ENCODE measurements at places on chromosomes 1 and 21. TPM values are rescaled to one million over a fixed set of nuclear protein-coding genes. Genes with fewer than 3 reads are reported as not detected.

DNA sequence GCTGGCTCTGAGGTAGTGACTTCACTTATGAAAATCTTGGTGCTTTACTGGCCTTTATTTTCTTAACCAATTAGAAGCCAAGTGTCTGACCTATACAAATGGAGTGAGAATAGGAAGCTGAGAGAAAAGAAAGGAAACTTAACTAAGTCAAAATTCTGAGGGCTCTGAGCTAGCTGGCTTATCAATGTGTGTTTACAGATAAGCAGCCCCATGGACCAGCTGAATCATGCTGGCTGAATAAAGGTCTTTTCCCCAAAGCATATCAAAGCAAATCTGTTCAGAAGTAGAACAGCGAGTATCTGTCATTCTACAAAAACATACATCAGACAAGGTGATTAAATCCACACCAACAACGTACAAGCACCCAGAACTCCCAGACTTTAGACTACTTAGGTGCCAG, 117.2 kb downstream of the BRINP2 start:
- no peak for DNase-seq

DNA sequence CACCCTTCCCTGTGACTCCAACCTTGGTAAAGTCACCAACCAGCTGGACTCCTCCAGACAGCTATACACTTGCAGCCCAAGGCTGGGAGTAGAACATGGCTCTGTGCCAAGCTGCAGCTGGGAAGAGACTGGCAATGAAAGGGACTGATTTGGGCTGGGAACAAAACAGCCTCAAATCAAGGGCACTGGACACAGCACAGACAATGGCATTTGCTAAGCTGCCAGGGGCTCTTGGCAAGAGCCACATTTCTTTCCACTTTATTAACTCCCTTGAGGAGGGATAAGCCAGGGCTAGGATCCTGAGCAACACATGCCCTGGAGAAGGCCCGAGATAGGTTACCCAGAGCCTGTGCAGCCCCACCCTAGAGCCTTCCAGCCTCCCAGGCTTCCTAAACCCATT, 12.0 kb downstream of the SYT11 start:
- DNase-seq: peak; percentile 75

DNA sequence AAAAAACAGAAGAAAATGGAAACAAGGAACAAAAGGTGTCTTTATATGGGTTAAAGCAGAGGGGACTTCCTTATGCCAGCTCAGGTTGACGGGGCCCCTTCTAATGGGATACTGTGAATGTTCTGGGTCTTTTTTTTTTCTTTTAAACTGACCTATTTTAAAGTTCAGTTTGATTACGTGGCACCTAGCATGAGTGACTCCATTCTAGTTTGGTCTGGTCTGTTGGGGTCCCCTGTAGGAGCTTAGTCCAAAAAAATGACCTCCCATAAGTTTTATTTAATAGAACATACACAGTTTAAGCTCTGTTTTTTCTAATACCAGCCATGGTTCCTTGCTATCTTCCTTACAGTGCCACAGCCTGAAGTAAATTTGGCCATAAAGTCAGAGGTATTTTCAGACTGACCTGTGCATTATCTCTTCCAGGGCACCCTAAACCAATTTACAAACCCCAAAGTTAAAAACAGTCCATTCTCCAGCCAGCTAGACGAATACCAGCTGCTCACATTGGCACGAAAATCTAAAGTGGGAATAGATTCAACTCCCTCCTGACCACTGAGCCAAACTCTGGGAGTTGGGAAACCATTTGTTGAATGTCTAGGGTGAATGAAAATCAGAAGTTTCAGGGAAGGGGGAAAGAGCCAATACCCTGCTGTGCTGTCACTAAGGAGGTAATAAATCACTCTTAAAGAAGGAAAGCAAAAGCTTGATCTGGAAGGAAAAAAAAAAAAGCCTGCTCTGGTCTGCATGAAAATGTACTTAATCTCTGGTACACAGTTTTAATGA, 42.4 kb downstream of the AKNAD1 start:
- no peak for DNase-seq

DNA sequence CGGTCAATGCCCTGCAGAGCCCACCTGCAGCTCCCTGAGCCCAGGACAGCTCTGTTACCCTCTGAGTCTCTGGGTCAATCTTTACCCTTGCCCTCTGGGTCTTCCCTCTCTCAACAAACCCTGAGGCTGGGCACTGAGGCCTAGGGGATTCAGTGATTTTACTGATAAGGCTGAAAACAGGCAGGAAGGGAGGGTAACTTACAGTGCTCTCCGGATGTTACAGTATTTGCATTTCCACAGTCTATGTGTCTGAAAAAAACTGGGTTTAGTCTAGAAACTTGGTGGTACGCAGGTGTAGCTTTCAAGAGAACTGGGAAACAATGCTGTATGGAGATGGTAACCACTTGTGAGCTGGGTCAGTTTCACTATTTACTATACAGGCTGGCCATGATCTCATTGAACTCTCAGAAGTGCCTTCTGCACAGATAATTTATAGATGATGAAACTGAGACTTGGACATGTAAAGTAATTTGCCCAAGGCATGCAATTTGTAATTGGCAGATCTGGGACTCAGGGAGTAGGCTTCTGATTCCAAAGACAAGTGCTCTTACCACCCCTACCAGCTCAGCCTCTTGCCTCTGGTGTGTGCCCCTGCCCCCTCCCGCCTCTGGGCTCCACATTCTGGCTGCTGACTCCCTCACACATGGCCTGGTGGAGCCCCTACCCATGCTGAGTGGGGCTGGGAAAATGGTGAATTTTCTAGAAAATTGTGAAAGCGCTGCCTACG, 48.8 kb downstream of the TENT5C start:
- no peak for DNase-seq

DNA sequence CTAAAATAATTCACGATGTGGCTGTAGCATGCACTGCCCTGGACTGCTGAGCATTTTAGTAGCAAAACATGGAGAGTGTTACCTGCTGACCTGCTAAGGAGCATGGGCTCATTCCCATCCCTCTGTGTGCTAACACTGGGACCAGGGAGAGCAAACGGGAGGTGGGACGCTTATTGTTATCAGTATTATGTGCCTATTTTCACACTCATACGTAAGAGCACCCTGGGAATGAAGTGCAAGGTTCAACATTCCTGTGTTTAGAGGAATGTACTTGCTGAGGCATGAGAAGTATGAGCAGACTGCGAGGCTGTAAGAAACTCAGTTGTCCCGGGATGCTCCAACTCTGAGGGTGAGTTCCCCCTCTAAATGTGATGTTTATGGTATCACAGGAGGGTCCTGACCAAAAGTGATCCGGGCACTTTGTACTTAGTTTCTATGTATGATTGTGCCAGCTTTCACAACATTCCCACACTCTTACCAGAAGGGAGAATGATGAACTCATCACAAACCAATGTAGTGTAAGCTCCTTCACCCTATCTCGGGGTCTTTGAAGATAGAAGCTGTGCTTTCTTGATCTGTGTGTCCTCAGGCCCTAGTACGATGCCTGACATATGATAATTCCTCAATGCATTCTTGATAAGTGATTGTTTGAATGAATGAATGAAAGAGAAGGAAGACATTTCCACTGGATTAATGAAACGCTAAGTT, 164.8 kb downstream of the KCNJ6 start:
- no peak for DNase-seq

DNA sequence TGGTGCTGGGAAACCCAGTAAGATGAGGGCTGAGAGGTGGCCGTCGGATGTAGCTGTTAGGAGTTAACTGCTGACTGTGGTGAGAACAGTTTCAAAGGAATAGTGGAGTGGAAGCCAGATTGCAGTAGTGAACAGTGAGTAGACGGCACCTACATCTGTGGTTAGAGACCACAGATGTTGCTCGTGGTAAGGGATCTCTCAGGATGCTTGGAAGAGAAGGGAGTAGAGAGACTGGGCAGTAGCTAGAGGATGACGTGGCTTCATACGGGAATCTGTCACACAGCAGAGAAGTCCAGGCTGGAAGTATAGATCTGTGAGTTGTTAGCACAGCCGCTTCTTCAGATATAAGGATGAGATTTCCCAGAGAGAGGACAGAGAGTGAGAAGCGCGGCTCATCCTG, 7.8 kb upstream of the ARTN start:
- DNase-seq: no peak

The PLCH2 gene
- total RNA-seq: 1.1 TPM

The INSRR gene
- total RNA-seq: 0.40 TPM

The LIPI gene
- 0.98 TPM for total RNA-seq
